Mesendoderm (in vitro differentiated cells): ENCODE measurements at places on chromosomes 11 and 22.

- no peak for DNase-seq
Measured at GRCh38 chr11:99937330-99937729, 749.8 kb upstream of the ARHGAP42 start.

- DNase-seq: peak; percentile 68
Measured at GRCh38 chr11:30465192-30465591, 121.0 kb downstream of the MPPED2 start.

DNA sequence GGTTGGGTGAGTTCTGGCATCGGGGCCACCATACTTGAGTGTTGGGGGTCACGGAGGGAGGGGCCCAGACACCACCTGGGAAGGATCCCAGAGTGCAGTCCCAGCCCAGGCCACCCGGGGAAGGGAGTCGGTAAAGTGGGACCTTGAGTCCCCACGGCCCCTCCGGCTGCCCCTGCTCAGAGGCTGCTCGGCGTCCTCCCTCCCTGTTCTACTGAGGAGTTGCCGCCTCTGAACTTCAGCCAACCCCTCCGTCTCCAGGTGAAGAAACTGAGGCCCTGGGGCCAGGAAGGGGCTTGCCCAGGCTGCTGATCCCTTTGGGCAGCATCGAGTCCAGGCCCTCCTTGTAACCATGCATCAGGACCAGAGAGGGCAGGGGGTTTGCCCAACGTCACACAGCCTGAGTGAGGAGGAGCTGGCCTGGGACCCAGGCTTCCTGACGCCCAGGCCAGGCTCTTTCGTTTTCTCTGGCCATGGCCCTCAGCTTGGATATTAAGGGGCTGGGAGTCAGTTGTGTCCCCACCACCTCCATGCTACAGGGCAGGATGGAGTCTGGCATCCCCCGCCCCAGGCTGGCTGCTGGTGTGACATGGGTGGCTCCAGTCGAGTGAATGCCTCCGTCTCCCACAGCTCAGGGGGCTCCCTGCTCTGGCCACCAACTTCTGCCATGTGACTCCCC lies 1.3 kb downstream of the PARVG start:
- DNase-seq: no peak

GRCh38 chr11:129643031-129643721 lies 172.5 kb upstream of the TMEM45B start:
- no peak for DNase-seq

DNA sequence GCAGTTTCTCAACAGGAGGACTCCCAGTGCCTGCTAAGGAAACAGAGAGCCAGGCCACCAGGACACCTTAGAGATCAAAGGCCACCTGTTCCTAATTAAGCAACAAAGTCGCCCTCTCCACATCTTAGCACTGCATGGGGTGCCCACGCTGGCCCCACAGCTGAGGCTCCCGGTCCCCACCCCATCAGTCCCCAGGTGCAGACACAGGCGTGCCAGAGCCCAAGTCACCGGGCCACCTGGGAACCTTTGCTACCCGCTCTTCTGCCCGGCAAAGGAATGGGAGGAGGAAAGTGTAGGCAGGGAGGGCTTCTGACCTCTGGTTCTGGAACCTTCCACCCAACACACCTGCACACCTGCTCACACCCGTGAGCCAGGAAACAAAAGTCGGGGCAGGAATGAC lies 85.5 kb upstream of the PRR5 start:
- no peak for DNase-seq

- no peak for DNase-seq
Measured at GRCh38 chr22:29167032-29167911, 38.4 kb upstream of the EMID1 start.

- DNase-seq: no peak
Measured at GRCh38 chr11:122094836-122095235, 21.2 kb downstream of the BLID start.

- DNase-seq: peak; percentile 81
Measured at GRCh38 chr11:75428281-75428724, 4.7 kb downstream of the KLHL35 start.

DNA sequence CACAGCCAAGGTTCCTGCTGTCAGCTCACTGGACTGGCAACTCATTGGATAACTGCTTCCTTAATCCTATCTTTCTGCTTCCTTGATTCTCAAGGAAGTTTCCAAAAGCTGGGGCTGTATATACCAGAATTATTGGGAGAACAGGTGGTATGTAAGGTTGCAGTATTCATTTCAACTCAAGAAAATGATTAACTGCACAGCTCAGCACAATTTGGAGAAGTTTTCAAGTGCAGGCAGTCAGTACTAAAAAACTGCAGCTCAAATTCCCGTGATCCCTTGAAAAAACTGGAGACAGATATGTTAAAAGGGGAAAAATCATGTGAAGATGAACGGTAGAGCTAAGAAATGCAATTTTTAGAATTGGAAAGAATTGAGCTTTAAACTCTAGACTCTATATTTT lies 44.4 kb downstream of the GRM5 start:
- no peak for DNase-seq

DNA sequence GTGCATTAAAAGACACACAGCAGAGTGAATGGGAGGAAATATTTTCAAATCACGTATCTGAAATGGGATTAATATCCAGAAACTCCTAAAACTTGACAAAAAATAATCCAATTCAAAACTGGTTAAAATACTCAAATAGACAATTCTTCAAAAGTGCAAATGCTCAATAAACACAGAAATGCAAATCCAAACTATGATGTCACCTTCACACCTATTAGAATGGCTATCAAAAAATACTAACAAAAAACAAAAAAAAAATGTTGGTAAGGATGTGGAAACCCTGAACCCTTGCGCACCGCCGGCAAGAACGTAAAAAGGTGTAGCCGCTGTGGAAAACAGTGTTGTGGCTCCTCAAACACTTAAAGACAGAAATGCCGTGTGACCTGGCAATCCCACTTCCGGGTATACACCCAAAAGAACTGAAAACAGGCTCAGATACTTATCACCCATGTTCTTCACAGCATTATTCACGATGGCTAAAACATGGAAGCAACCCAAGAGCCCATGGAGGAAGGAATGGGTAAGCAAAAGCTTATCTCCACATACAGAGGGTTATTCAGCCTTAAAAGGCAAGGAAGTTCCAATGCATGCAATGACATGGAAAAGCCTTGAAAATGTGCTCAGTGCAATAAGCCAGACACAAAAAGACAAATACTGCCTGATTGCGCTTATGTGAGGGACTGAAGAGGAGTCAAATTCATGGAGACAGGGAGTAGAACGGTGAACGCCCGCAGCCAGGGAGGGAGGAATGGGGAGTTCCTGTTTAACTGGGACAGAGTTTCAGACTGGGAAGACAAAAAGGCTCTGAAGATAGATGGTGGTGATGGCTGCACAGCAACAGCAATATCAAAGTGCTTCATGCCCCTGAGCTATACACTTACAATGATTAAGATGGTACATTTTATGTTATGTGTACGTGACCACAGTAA lies 19.6 kb downstream of the BRD1 start:
- no peak for DNase-seq

DNA sequence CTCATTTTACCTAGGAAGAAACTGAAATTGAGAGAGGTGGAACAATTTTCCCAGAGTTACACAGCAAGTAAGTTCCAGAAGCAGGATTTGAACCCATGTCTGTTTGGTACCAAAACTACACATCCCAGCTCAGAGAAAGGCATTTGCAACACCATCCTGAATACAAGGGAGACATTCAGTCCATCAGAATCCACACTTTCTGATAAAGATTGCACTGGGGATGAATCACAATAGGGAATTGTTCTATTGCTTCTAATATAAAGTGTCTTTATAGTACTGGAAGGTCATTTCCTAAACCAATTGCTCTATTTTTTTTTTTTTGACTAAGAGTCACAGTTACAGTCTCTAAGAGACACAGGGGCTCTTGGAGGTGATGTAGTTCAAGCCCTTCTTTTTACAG lies 208.1 kb upstream of the CADM1 start:
- no peak for DNase-seq

GRCh38 chr11:35088676-35089075 lies 50.3 kb upstream of the CD44 start:
- DNase-seq: peak; percentile 37

DNA sequence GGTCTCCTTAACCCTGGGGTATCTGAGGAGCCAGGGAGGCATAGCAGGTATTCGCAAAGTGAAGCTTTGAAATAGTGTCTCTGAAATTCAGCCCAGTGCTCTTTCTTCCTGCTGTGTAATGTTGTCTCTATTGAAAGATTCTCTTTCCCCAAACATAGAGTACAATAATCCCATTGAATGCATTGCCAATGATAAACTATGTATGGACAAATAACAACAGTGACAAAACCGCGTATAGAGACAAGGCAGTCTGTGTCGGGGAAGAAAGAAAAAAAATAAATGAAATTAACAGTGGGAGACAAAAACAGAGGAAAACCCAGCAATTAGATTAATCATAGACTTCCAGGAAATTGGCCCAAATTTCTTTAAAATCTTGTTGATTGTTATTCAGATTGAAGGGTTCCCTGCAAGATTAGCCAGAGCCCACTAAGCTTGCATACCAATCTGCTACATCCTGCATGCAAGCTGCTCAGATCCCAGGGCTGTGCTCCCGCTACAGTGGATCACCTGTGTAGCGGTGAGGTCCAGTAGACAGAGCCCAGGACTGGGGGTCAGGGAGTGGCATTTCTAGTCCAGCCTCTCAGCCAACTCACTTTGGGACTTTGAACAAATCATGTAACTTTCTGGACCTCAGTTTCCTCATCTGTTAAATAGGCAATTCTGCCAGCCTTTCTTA lies 492.8 kb downstream of the INSC start:
- no peak for DNase-seq

- DNase-seq: no peak
Measured at GRCh38 chr11:130126516-130126915, 33.1 kb upstream of the ST14 start.

GRCh38 chr11:96186806-96187205 lies 156.2 kb downstream of the MAML2 start:
- no peak for DNase-seq

DNA sequence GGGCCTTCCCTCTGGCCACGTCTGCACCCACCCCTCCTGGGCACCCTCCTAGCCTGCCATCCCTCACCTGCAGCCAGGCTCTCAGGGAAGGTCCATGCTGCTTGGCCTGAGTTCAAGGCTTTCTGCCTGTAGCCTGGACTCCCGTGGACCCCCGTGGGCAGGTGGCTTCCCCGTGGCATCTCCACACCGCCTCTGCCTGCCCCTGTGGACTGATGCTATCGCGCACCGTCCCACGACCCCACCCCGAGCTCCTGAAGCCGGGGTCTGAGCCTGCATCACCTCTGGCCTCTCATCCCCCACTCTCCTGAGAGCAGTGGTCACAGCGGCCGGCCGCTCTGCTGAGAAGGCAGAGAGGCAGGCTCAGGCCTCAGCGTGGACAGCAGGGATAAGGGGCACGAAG lies 4.5 kb downstream of the IFITM5 start:
- DNase-seq: no peak

- no peak for DNase-seq
Measured at GRCh38 chr11:68803766-68804165, 38.0 kb downstream of the CPT1A start.

DNA sequence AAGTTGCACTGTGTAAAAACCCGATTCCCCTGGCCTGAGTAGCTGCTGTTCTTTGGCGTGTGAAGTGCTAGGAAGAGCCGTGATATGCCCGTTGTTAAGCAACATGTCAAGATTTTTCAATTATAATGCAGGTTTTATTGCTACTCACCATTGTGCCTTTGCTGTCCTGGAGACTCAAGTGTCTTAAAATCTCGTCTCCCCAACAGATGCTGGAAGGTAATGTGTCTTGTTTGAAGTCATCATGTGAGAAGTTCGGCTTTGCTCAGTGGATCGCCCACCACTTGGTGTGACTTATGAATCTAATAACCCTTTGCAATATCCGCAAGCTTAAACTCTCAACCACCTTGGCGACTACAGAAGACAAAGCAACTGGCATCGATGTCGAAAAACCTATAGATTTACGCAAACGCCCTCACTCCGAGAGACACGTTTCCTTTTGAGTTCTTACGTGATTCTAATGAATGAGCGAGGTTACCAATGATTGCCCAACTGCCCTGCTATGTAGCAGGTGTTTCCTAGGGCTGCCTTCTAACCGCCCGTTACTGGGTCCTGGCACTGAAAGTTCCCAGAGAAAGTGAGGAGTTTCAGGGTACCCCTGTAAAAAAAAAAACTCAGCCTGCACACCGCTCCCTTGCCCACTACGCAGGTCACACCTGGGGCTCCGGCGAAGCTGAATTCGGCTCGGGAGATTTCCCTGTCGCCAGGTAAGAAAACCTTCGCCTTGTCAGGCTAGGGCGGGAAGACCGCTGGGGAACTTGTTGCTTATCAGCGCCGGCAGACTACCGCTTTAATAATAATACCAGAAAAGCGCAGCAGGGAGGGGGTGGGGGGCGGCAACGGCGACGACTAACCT lies 21.2 kb upstream of the BDNF start:
- peak; percentile 2 for DNase-seq

- peak; percentile 94 for DNase-seq
Measured at GRCh38 chr11:77170107-77170506, 42.1 kb downstream of the MYO7A start.

- DNase-seq: no peak
Measured at GRCh38 chr11:70716216-70716615, 317.9 kb downstream of the CTTN start.

DNA sequence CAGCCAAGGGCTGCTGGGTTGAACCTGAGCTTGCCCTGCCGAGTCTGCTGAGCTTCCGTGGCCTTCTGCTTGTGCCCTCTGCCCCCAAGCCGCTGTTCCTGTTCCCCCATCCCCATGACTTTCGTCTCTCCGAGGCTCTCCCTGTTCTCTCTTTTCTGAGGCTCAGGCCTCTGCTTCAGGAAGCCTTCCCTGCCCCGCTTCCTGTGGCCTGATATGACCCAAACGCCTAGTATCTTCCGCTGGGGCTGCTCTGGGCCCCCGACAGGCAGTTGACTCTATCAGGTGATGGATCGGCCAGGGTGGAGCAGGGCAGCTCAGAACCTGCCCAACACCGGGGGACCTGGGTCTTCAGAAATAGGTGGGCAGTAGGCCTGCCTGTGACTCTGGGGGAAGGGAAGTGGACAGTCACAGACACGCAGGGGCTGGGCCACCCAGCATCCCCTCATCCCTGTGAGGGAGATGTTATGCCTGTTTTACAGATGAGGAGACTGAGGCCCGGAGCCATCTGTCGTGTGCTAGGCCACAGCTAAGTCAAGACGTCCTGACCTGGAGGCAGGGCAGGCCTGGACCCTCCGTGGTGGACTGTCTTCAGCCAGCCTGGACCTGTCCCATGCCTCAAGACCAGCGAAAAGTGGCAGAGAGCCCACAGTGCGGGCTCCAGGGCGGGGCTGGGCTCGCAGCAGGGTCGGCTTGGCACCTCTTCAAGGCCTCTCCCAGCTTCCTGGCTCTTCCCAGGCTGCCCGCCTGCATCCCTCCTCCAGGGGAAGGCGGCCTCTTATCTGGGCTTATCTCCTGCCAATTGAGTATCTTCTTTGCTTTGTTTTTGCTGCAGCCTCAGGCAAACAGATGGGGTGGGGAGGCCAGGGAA lies 16.2 kb downstream of the BAD start:
- DNase-seq: peak; percentile 95

- DNase-seq: no peak
Measured at GRCh38 chr11:36738292-36738861, 140.3 kb upstream of the RAG2 start.

- no peak for DNase-seq
Measured at GRCh38 chr11:128716661-128717210, 22.9 kb downstream of the FLI1 start.

DNA sequence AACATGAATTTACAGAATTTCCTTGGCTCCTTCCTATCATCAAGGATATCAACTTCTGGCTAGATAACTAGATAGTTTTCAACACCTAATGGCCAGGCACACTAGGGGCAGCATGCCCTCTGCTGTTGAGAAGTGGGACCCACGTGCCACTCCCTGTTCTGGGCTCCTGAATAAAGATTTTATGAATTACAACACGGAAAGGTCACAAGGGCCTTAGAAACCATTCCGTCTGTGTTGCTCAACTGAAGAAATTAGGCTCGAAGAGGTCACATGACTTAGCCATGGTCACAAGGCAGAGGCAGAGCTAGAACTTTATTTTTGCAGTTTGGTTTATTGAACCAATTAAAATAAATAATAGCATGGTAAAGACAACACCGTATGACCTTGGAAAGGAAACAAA lies 36.0 kb downstream of the PRCP start:
- DNase-seq: peak; percentile 72
